ENCODE measurements at places on chromosomes 1 and 21.

GRCh38 chr1:187862506-187862905 lies 1033.8 kb downstream of the PLA2G4A start:
- H3K4me1 ChIP-seq = peaks cover 3% of the 10 kb centered on the region
- no peaks in the 10 kb centered on the region for H3K36me3 ChIP-seq
- no peaks in the 10 kb centered on the region for H3K27me3 ChIP-seq
- no peak for DNase-seq

- DNase-seq = no peak
- H3K4me3 ChIP-seq = no peak overlapping the region
- peaks cover 67% of the 10 kb centered on the region for H3K36me3 ChIP-seq
- H3K4me1 ChIP-seq = no peaks in the 10 kb centered on the region
- peaks cover 4% of the 10 kb centered on the region for H3K27me3 ChIP-seq
- no peak overlapping the region for H3K27ac ChIP-seq
Observed at GRCh38 chr1:4600615-4601460, 53.6 kb upstream of the AJAP1 start.

GRCh38 chr1:204530932-204531331 lies 14.7 kb downstream of the MDM4 start:
- no peaks in the 10 kb centered on the region for H3K4me1 ChIP-seq
- peaks cover 74% of the 10 kb centered on the region for H3K36me3 ChIP-seq
- H3K27me3 ChIP-seq = no peaks in the 10 kb centered on the region
- no peak overlapping the region for H3K4me3 ChIP-seq

DNA sequence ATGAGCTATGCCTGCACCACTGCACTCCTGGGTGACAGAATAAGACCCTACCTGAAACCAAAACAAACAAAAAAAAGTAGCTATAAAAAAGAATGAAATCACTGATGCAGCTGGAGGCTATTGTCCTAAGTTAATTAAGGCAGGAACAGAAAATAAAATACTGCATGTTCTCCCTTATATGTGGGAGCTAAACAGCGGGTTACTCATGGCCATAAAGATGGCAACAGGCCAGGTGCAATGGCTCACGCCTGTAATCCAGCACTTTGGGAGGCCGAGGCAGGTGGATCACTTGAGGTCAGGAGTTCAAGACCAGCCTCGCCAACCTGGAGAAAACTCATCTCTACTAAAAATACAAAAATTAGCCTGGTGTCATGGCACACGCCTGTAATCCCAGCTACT lies 152.7 kb downstream of the PIK3R3 start:
- H3K36me3 ChIP-seq = peaks cover 7% of the 10 kb centered on the region
- H3K4me3 ChIP-seq = no peak overlapping the region
- H3K27ac ChIP-seq = no peak overlapping the region
- no peak for DNase-seq

GRCh38 chr1:87884581-87884980 lies 555.9 kb downstream of the LMO4 start:
- H3K36me3 ChIP-seq = peaks cover 14% of the 10 kb centered on the region
- DNase-seq = no peak
- no peak overlapping the region for H3K27ac ChIP-seq
- no peaks in the 10 kb centered on the region for H3K27me3 ChIP-seq
- H3K4me3 ChIP-seq = no peak overlapping the region

- H3K27ac ChIP-seq = peak within 1 kb of the TSS; percentile 66
- H3K27me3 ChIP-seq = peaks cover 6% of the 10 kb centered on the region
- peaks cover 17% of the 10 kb centered on the region for H3K36me3 ChIP-seq
- peaks cover 38% of the 10 kb centered on the region for H3K4me1 ChIP-seq
- DNase-seq = peak; percentile 90
Observed at GRCh38 chr1:155320661-155321617, at the start of gene RUSC1. RUSC1 (plus strand) TSS chr1:155320894; CDS start chr1:155321774, 880 bp downstream.

GRCh38 chr1:25922971-25923552 lies 16.8 kb upstream of the STMN1 start:
- H3K36me3 ChIP-seq = no peaks in the 10 kb centered on the region
- H3K27me3 ChIP-seq = peaks cover 16% of the 10 kb centered on the region
- H3K4me1 ChIP-seq = peaks cover 38% of the 10 kb centered on the region
- no peak overlapping the region for H3K27ac ChIP-seq

DNA sequence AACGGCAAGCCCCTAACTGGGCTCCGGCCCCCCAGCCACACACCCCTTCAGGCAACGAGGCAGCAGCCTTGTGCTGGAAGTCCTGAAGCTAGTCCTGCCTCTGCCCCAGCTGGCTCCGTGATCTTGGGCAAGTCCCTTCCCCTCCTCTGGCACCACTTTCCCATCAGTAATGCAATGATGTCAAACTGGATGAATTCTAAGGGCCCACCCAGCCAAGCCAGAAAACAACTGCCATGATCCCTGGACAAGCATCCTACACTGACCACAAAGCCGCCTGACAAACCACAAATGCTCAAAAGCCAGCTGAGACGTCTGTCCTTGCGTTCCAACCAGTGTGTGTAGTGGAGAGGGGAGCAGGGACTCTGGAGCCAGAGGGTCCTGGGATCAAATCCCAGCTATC lies 26.8 kb downstream of the IFFO2 start:
- DNase-seq = no peak
- H3K27ac ChIP-seq = no peak overlapping the region
- H3K4me3 ChIP-seq = no peak overlapping the region
- H3K4me1 ChIP-seq = peaks cover 33% of the 10 kb centered on the region
- no peaks in the 10 kb centered on the region for H3K27me3 ChIP-seq

GRCh38 chr1:204314171-204314892 lies 45.4 kb downstream of the PLEKHA6 start:
- peaks cover 41% of the 10 kb centered on the region for H3K4me1 ChIP-seq
- H3K27me3 ChIP-seq = peaks cover 6% of the 10 kb centered on the region
- peak overlapping the region; percentile 97 for H3K27ac ChIP-seq
- H3K4me3 ChIP-seq = no peak overlapping the region
- H3K36me3 ChIP-seq = no peaks in the 10 kb centered on the region
- no peak for DNase-seq

GRCh38 chr1:213264531-213264930 lies 213.5 kb downstream of the RPS6KC1 start:
- H3K27me3 ChIP-seq = no peaks in the 10 kb centered on the region
- no peak for DNase-seq
- H3K36me3 ChIP-seq = no peaks in the 10 kb centered on the region
- peaks cover 12% of the 10 kb centered on the region for H3K4me1 ChIP-seq

- no peak overlapping the region for H3K27ac ChIP-seq
- H3K27me3 ChIP-seq = no peaks in the 10 kb centered on the region
- no peak overlapping the region for H3K4me3 ChIP-seq
Observed at GRCh38 chr1:76725864-76726619, 141.2 kb upstream of the ST6GALNAC5 start.

- no peaks in the 10 kb centered on the region for H3K27me3 ChIP-seq
- no peak for DNase-seq
- H3K4me1 ChIP-seq = peaks cover 13% of the 10 kb centered on the region
- H3K4me3 ChIP-seq = no peak overlapping the region
- H3K27ac ChIP-seq = no peak overlapping the region
- H3K36me3 ChIP-seq = no peaks in the 10 kb centered on the region
Observed at GRCh38 chr1:185431612-185432011, 114.6 kb upstream of the IVNS1ABP start.

DNA sequence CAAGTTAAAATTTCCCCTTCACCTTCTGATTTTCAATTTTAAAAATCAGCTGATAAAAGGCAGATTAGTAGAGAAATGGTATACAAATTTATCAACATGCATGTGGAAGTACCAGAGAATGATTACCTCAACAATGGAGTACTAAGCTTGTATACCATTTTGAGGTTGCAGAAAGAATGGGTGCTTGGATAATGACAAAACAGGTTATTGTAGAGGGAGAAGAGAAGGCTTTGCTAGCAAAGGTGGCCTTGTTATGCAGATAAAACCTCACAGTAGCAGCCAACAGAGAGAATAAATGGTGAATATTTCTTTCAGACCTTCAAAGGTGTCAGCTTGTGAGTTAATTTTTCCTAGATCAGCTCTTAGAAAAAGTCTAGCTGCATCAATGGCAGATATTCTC lies 1174.9 kb upstream of the ADGRL4 start:
- H3K4me1 ChIP-seq = peaks cover 30% of the 10 kb centered on the region
- peak overlapping the region; percentile 81 for H3K27ac ChIP-seq
- H3K4me3 ChIP-seq = peak overlapping the region; percentile 14
- no peaks in the 10 kb centered on the region for H3K36me3 ChIP-seq
- no peak for DNase-seq

DNA sequence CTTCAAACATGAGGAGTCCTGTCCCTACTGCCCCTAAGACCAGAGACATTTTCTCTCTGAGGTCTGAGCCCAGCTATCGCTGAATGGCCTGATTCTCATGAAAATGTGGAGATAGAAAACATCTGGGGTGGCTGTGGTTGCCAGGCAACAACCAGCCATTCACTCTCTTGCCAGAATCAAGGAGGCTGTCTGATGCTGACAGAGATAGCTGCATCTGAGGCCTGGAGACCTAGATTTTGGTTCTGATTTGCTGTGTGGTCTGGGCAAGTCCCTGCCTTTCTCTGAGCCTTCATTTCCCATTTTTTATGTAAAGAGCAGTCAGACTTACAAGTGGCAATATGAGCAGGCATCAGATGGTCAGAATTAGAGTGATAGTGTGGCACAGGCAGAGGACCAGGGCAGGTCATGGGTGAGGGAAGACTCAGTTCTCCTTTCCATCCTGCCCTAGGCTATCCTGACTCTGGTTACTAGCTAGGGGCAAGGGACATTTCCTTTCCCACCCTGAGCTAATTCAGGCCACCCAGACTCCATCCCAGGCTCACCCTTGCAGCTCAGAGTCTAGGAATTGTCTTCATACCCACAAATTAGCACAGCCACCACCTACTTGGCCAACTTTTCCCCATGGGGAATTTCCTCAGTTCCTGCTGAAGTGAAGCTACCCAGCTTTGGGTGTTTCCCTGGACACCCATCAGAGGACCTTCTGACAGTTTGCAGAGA lies 20.0 kb upstream of the RNF19B start:
- peaks cover 57% of the 10 kb centered on the region for H3K4me1 ChIP-seq
- no peaks in the 10 kb centered on the region for H3K36me3 ChIP-seq
- peak; percentile 46 for DNase-seq
- peaks cover 3% of the 10 kb centered on the region for H3K27me3 ChIP-seq
- no peak overlapping the region for H3K4me3 ChIP-seq

DNA sequence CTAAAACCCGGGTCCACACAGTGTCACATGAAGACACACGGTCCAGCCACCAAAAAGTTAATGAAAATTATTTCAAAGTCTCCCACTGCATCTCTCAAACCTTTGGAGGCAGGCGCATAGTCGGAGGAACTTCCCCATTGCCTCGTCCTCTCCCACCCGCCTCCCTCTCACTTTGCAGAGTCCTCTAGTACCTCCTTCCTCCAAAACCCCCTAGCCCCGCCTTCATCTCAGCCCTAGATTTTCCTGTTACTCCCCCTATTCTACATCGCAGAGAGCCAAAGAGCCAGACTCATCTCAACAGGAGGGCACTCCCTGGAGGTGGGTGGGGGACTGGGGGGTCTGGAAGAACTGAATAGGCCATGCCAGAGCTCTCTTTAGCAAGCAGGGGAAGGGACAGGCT lies 79.3 kb downstream of the DISP3 start:
- H3K27me3 ChIP-seq = peaks cover 3% of the 10 kb centered on the region
- DNase-seq = peak; percentile 35
- H3K27ac ChIP-seq = no peak overlapping the region
